Uterus (tissue), 4 donors: ENCODE measurements at places on chromosomes 11 and 22. TPM values are rescaled to one million over a fixed set of nuclear protein-coding genes. Genes with fewer than 3 reads are reported as not detected.

The USP2 gene
- 28.2 TPM for total RNA-seq

DNA sequence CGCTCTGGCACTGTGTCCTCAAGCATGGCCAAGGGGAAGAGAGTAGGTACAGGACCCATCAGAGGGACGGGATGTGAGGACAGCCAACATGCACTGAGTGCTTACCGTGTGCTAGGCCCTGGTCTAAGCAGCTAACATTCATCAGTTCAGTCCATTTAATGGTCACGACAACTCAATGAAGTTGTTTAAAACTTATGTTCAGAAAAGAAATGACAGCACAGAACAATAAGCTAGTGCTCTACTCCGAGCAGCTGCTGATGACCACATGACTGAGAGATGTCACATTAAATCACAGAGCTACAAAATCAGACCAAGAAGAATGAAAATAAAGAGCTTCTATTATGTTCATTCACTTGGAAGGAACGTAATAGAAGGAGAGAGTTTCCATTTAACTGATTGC, 26.3 kb downstream of the PRDM10 start:
- no peak for DNase-seq

GRCh38 chr11:111512296-111513239, at the start of gene BTG4:
TSS of gene BTG4 (minus strand) at chr11:111512386. CDS start at chr11:111498776, 13,610 bp downstream.
- no peak for DNase-seq

- no peak for DNase-seq
These were observed 3.5 kb upstream of the ELMOD1 start for GRCh38 chr11:107587306-107587979.

The CSNK2A3 gene
- total RNA-seq, result 1.5 TPM

The C22orf31 gene
- total RNA-seq, result not detected

DNA sequence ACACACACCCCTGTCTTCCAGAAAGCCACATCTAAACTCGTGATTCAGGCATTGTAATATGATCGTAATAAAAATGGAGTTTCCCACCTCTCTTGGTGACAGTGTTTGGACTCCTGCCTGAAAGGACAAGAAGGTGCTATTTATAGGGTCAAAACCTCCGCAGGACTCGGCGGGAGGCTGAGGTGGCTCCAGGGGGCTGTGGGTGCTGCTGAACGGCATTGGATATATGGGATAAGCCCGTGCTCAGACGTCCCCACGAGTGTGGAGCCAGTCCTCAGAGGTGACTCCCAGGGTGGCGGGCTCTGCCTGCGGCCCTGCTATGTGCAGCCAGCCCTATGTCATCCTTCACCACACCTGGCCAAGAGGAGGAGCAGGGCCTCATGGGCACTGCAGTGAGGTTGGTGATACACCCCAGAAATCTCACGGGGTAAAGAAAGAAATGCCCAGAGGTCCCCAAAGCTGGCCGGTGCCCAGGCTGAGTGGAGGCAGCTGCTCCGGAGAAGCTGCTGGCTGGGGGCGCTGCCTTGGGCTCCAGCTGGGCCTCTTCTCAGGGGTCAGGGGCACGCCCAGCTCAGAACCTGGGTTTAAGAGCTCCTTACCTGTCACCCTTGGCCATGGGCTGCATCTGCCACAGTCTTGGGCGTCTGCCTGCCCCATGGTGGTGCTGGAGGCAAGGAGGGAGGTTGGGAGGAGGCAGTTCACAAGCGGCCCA, 5.1 kb upstream of the OSBPL5 start:
- no peak for DNase-seq

DNA sequence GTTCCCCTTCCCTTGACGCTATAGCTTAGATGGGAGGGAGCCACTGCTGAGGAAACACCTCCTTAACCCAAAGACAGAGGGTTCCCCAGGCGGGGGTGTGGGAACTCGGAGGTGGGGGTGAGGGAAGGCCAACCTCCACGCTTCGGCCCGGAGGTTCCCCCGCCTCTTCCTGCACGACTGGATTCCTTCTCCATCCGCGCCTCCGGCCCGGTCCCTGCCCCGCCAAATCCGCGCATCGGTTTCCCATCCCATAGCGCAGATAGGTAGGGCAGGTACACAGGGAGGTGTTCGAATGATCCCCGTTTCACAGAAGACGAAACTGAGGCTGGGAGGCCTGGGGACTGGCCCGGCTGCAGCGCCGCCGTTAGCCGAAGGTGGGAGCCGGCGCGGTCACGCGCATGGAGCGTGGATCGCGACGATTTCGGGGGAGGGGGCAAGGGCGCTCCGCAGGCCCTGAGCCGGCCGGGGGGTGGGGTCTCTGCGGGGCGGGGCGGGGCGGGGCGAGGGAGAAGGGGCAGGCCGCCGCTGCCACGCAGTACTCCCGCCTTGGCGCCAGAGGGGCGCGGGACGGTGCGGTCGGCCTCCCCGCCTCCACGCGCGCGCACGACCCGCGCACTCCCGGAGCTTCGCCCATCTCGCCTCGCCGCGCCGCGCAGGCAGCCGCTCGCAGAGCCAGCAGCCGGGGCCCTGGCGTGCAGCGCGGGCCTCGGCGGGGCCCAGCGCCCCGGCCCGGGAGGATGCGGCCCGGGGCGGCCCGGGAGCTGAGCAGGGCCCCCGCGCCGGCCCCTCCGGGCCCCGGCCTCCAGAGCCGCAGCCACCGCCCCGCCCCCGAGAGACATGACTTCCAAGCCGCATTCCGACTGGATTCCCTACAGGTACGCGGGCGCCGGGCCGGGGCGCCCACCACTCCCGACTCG, at the start of gene TUB:
TSS of gene TUB (plus strand) at position 538 of the 917 bp plus-strand sequence. CDS start at position 838, 300 bp downstream.
- DNase-seq, result no peak

The CATSPER1 gene
- not detected for total RNA-seq

The OR8B4 gene
- not detected for total RNA-seq

DNA sequence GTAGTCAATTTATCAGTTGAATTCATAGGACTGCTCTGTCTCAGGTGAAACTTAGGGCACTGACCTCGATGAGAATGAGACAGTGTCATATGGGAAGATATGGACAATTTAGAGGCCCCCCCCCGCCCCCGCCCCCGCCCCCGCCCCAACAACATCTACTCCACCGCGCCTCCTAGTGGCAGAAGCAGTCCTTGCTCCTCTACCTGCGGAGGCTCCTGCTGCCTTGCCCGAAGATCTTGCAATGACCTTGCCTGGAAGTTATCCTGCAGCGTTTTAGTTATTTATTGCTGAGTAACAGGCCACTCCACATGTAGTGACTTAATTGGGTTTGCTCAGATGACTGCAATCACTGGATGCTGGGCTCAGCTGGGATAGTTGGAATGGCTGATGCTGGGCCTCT, 15.2 kb downstream of the SERPINH1 start:
- peak; percentile 66 for DNase-seq

DNA sequence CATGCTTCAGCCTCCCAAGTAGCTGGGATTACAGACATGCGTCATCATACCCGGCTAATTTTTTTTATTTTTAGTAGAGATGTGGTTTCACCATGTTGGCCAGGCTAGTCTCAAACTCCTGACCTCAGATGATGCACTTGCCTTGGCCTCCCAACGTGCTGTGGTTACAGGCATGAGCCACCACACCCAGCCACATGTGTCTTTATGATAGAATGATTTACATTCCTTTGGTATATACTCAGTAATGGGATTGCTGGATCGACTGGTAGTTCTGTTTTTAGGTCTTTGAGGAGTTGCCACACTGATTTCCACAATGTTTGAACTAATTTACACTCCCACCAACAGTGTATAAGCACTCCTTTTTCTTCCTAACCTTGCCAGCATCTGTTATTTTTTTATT, 276.2 kb downstream of the METTL15 start:
- DNase-seq, result no peak

DNA sequence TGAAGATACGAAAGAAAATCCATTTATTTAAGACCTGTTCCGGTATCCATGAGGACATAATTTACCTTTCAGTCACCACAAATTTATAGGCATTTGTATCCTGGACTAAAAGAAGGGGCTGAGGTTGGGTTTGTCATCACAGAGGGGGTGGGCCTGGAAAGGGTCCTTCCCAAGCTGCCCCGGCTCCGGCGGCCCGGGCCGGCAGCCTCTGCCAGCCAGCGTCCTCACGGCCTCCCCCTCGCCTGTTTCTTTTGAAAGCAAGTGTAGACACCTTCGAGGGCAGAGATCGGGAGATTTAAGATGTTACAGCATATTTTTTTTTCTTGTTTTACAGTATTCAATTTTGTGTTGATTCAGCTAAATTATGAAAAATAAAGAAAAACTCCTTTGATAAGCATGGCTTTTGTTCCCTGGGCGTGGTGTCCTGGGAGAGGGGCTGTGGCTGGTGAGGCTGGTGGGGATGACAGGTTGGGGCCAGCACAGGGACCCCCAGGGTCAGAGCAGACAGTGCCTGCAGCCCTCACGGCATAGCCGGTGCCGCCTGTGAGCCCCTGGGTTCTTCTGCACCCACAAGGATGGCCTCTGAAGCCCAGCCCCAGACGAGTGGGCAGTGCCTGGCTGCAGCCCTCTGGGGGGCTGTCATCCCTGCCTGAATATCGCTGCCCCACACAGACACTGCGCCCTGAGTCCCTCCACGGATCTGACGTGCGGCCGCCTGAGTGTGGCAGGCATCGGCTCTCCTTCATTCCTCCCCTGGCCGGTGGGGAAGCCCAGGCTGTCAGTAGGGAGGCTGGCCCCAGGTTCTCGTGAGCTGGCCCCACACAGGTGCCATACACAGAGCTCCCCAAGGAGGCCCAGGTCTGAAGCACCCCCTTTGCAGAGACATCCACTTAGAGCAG, 1075.9 kb downstream of the BRD1 start:
- no peak for DNase-seq

- no peak for DNase-seq
These were observed 17.3 kb upstream of the CSTF3 start for GRCh38 chr11:33178443-33179180.

The NPAS4 gene
- total RNA-seq, result 0.97 TPM

GRCh38 chr11:33900159-33900840, 8.4 kb upstream of the LMO2 start:
- no peak for DNase-seq

- DNase-seq, result no peak
These were observed 14.3 kb downstream of the PDGFB start for GRCh38 chr22:39230261-39231196.

- DNase-seq, result no peak
These were observed 6.4 kb downstream of the GLYATL1 start for GRCh38 chr11:58945663-58946062.

The GDPD4 gene
- 0.07 TPM for total RNA-seq
